ENCODE measurements at places on chromosomes 7 and 10.

DNA sequence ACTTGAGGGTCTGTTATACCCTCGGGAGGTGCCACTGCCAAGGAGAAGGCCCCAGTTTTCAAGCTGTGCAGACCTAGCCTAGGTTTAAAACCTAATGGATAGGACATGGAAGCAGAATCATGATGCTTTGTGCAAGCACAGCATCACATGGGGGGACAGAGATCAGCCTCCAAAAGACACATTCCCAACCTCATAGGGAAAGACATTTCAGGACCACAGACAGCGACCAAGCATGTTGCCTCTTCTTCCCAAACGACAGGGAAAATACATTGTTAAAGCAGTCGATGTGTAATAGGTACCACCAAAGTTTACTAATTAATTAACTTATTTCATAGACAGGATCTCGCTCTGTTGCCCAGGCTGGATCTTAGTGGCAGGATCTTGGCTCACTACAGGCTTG, 573.9 kb downstream of the TCERG1L start:
- no peak for DNase-seq

- no peak for DNase-seq
Observed at GRCh38 chr7:128672927-128673517, 930 bp downstream of the GARIN1A start.

DNA sequence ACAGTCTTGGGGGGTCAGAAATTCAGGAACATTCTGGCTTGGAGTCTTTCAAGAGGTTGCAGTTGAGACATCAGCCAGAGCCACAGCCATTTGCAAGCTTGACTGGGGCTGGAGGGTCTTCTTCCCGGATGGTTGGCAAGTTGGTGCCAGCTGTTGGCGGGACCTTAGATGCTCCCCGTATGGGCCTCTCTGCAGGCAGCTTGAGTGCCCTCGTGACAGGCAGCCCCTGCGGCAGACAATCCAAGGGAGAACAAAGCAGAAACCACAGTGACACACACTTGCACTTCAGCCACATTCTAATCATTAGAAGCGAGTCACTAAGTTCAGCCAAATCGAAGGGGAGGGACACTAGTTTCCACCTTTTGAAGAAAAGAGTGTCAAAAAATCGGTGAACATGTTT, 59.4 kb upstream of the MXI1 start:
- DNase-seq, result no peak

DNA sequence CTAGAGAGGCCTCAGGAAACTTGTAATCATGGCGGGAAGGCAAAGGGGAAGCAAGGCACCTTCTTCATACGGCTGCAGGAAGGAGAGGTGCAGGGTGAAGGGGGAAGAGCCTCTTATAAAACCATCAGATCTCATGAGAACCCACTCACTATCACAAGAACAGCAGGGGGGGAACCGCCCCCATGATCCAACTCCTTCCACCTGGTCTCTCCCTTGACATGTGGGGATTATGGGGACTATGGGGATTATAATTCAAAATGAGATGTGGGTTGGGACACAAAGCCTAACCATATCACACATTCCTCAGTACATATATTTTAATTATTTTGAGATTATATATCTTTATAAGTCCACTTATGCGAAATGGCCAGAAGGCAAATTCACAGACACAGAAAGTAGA, 8.9 kb downstream of the HK1 start:
- DNase-seq, result no peak

DNA sequence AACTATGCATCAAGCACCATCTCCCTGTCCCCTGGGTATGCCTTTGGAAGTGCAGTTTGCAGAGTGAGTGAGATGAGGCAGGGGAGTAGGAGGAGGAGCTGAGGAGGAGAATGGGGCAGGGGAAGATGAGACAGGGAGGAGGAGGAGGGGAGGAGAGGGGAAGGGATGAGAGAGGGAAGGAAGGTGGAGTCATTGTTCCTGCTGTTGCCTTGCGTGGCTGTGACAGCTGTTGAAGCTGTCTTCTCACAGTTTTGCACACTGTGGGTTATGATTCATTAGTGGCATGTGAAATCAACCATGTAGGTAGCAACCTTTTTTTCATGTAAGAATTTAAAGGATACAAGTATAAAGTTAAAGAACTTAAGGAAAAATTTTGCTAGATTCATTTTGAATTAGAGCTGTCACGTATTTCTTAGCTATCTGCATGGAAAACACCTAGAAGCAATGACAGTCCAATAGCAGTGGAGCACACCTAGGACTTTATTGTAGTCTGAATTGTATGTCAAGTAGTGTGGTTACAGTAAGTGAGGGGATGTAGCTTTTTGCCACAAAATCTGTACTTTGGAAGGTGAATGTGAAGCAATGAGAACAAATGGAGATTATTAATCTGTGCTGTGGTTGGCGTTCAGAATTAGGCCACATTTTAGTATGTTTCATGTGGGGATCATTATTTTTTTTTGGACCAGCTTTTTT, 21.7 kb downstream of the CCM2 start:
- no peak for DNase-seq

DNA sequence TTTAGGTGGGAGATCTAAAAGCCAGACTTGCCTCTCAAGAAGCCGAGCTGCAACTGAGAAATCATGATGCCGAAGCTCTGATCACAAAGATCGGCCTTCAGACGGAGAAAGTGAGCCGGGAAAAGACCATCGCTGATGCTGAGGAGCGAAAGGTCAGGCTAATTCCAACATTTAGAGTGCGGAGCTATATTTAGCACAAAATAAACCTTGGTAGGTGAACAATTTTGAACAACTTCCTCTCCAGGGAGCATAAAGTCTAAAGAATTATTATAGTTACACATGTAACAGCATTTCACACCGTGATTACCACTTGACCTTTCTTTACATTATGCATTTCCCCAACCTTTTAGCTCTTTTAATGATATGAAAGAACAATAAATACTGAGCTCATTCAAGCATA, 166.7 kb downstream of the CDCA7L start:
- no peak for DNase-seq

GRCh38 chr10:13784067-13784466, 197.3 kb downstream of the PRPF18 start:
- no peak for DNase-seq

GRCh38 chr7:128037081-128037480, 5.8 kb upstream of the LRRC4 start:
- DNase-seq, result no peak

- no peak for DNase-seq
Observed at GRCh38 chr10:63221950-63222349, 88.8 kb downstream of the NRBF2 start.

- no peak for DNase-seq
Observed at GRCh38 chr10:43136432-43136831, 1.8 kb upstream of the CSGALNACT2 start.

DNA sequence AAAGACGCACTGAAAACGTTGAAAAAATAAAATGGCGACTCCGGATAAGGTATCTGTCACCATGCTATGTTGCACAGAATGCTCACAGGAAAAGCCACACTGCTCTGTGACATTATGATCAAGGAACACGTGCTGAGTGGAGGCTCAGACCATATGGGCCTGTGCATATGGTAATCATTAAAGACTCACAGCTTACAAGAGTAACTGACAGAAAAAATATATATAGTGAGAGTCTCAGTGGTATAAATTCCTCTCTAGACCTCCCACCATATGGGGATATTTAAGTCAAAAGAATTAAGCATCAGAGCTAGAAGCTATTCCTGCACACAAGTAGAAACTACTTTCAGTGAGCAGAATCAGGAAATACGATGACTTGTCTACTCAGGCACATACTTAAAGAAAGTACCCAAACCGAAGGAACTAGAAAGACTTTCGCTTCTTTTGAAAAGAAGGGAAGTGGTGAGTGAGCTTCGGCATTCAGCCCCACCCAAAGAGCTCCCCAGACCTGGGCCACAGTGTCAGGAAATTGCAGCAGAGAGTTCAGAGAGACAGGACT, 65.1 kb upstream of the MPP7 start:
- DNase-seq, result peak; percentile 14

GRCh38 chr7:150948791-150949251, 29.3 kb downstream of the KCNH2 start:
- DNase-seq, result no peak

DNA sequence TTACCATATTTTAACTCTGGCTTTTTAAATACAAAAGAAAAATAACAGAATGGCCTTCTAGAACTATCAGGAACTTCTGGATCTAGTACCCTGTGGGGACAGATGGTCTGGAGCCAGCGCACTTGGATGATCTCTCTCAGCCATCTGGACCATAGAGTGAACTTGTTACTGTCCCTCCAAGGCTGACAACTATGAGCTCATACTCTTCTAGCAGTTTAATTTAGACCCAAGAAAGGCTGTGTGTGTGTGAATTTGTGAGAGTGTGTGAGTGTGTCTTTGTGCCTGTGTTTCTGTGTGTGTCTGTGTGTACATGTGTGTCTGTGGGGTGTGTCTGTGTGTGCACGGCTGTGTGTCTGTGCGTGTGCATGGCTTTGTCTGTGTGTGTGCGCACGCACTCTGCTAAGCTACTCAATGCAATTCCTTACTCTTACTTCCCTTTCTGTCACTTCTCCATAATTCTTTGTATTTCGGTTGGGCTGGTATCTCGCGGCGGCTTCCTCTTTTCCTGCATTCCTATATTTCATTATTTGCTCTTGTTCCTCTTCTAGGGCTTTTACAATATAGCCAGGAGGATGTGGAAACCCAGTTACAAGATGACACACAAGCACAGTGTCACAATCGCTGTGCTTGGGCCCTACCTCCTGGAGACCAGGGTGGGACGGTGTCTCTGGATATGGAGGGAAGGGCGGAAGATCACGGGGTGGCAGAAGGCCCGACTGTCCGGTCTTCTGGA, 51.9 kb downstream of the IKZF1 start:
- DNase-seq, result no peak

DNA sequence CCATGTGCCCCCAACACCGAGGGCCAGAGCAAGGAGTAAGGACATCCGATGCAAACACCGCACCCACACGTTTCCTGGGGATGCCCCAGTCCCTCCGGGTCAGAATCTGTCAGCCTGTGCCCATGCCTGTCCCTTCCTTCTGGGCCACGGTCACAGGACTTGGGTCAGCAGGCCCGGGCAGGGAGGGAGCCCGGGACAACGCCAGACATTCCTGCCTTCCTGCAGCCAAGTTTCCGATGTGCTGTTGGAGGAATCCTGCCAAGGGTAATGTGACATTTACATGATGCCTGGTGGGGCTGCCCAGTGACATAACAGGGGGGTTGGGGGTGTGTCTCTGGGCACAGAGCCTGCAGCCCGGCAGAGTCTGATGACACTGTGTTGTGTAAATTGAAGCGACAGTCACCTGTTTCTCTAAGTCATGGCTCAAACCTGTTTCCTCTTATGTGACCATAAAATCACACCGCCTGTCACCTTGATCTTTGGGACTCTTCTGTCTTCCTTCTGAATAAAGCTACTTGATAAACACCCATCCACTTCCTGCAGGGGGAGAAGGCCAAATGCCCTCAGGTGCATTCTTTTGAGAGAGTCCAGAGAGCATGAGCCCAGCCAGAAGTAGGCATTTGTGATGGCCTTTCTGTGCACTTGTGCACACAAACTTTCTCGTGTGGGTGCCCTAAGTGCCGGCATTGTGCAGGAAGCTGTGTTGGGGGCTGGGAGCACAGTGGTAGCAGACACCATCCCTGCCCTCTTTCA, 175.3 kb upstream of the RHEB start:
- no peak for DNase-seq

DNA sequence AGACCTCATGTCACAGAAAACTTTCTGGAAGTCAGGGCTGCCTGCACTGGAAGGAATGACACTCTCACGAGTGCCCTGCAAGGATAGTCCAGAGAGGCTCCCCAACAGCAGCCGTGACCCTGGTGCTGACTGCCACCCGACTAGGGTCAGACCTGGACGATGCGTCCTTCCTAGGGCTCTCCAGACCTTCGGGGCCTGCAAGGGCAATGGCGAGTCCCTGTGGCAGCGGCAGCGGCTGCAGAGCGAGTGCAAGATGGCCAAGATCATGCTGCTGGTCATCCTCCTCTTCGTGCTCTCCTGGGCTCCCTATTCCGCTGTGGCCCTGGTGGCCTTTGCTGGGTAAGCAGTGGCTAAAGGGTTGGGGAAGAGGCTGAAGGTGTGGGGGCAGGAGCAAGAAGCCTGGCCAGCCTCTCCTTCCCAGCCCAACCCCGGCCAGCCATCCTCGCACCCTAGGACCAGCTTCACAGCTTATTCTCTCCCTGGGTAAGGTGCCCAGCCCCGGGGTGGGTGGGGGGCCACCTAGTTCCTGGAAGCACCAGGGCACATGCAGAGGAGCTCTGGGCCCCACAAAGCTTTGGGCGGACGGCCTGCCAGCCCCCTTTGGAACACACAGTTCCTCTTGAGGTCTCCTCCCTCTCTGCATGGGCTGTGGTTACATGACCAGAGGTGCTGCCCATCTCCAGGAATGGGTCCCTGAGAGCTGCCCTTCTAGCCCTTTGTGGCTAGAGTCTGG, 5.5 kb downstream of the OPN4 start:
- no peak for DNase-seq

GRCh38 chr10:95319239-95319638, 28.4 kb upstream of the PDLIM1 start:
- DNase-seq, result no peak

- no peak for DNase-seq
Observed at GRCh38 chr7:39810204-39810642, 139.8 kb upstream of the CDK13 start.

GRCh38 chr7:31340603-31341002, at the start of gene NEUROD6:
TSS of gene NEUROD6 (minus strand) at chr7:31340726. CDS start at chr7:31339268, 1,458 bp downstream.
- no peak for DNase-seq

- DNase-seq, result no peak
Observed at GRCh38 chr10:19168584-19168983, 120.0 kb downstream of the MALRD1 start.

DNA sequence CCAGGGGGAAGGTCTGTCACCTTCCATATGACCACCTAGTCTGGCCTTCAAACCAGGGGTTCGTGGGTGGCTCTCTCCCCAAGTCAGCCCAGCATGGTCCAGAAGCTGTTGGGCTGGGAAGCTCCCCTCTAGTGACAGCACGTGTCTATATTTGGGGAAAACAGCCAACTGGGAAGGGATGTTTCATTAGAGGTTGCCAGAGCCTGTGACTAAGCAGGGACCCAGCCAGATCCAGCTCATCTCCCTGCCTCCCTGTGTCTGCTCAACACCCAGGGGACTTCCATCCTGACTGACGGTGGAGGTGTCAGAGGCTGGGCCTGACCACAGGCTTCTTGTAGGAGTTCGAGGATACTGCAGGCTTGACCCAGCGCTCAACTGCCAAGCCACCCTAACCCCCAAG, 10.5 kb downstream of the STYXL1 start:
- DNase-seq, result no peak

DNA sequence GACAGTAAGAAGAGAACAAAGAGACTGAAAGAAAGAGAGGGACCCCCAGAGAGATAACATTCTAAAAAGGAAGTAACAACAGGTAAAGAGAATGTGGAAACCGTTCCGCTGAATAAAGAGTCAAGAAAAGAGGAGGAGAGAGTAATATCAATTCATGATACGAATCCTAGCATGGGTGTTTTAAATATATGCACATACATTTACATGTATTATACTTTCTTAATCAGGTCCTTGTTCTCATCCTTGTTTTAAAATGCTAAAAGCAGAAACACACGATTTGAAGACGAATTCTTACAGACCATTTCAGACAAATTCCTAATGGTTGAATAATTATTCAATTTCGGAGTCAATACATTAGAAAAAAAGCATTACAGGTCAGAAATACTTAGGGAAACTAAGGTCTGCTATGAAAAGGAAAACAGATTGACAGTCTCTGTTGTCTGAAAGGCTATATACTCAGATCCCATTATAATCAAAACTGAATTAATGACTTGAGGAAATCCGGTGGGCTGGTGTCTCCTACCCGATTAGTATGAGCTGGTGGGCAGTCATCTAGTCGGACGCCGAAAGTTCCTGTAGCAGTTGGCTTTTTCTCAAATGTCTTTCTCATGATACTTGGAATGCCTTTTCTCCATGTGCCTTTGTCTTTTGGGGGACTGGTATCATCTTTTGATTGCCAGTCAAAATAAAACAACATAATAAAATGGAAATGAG, 127.3 kb downstream of the ARHGAP21 start:
- DNase-seq, result no peak
